Stimulated activated CD4-positive, alpha-beta T cell treated with anti-CD3 and anti-CD28 coated beads, Interleukin-4, amount 100 ng/mL, for 1 hour (primary cell): ENCODE measurements at places on chromosomes 2 and 18.

- DNase-seq = no peak
Measured at GRCh38 chr18:37392648-37393047, 172.9 kb downstream of the CELF4 start.

GRCh38 chr2:96756788-96757476 lies 3.8 kb upstream of the CNNM4 start:
- no peak for DNase-seq

DNA sequence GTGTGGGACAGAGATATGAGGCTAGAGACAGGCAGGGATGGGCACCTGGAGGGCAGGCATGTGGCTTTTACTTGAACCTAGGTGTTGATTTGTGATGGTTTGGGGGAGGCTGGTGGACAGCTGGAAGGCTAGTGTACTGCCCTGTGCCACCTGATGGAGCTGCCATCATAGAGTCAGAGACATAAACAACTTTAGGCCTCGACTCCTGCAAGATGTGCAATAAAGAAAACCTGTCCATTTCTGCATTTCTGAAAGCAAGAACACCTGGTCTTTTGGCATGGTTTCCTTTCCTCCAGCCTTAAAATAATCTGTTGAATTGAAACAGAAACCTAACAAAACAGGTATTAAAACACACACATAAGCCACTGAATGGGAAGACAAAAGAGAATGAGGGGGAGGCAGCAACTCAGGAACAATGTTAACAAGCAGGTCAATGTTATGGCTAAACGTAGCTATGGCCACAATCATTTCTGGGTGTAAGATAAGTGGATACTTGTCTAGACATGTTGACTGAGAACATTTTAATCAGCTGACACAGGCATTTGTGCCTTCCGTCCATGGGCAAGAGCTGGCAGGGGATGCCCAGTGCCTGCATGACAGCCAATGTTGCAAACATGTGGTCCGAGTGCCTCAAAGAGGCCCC lies 87.8 kb downstream of the KCTD1 start:
- no peak for DNase-seq

- DNase-seq = no peak
Measured at GRCh38 chr2:70062270-70062669, 25.0 kb upstream of the PCBP1 start.

DNA sequence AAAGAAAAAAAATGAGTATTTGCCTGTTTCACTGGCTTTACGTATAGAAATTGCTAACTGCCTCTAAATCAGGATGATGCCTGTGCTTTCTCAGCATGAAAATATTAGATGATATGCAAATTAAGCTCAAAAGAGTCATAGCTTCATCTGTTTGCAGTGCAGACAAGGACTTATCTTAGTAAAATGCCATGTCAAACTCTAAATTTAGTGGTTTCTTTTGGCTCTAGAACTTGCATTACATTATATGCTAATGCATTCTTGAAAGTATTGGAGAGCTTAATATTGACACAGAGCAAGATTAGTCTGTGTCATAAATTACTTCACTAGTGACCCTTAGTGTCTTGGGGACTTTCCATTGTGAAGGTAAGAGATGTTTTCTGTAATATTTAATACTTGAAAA lies 1109.1 kb upstream of the NRXN1 start:
- no peak for DNase-seq

- no peak for DNase-seq
Measured at GRCh38 chr2:76812156-76812555, 710.0 kb downstream of the LRRTM4 start.

DNA sequence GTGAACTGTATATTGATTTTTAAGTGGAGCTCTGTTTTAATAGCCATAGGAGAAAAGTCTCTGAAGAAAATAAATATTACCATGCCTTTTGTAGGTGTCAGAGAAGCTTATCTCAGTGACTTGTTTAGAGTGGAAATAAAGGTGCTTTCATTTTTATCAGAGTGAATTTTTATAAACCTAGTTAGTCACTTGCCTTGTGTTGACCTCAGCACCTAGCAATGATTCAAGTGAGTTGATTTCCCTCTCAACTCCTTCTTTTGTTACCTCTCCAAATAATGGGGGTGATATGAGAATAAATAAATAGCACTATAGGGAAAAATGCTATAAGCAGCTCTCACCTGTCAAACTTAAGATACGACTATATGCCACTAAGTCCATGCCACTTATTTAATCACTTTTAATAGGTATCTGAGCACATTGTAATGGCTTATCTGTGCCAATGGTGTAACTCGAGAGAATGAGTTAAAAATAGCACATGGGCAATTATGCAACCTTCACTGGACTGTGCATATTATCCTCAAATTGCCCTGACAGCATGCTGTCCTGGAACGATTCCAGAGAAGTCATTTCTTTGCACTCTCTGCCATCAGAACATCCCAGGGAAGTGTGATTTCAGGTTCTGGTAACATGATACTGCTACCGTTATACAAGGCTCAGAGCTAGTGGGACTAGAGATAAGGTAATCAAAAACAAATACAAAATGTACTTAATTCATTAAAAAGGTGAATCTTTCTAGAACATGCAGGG lies 290.8 kb downstream of the CCDC85A start:
- DNase-seq = no peak

- DNase-seq = no peak
Measured at GRCh38 chr2:16434393-16434792, 231.2 kb downstream of the CYRIA start.

DNA sequence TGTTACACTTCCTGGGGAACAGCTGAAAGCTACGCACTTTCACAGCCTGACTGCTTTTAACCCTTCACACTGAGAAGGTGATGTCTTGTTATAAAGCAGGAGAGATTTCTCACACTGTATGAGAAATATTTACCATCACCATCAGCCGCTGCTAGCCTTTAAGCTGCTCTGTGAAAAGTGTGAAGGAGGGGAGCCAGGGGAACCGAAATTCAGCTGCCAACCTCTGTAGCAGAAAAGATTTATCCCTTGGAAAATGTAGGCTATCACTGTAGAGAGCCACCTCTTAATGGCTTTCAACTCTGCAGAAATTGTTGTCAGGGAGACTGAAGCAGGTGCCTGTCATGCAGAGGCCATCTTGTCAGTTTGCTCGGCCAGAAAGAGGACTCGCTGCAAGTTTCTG lies 145.3 kb downstream of the SP3 start:
- no peak for DNase-seq

DNA sequence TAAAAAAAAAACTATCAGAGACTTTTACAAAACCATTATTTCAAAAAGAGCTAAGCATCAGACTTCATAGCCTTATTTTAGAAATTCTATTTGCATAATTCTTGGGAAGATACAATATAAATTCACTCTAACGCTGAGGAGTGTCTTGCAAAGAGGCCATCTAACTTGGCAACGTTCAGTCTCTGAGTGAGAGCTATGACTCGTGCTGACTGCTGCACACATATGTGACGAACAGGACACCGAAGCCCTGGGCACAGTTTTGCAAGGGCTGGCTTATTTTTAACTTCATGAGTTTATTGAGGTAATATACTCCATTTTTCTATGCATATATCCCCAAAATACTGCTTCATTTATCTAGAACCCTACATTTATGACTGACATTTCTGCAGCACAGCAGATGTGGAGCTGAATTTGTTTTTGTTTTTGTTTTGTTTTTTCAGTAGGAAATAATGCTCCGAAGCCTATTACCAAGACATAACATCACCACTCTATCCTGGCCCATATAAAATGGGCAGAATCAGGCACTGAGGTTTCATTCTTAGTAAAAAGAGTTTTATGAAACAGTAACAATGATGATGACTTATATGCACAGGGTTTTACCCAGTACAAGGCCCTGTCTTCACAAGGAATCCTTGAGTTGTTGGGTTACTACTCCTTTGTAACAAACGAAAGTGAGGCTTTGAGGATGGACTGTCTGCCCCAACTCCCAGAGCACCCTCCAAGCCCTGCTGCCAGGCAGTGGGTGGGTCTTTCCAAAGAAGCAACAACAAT lies 68.3 kb downstream of the CRACDL start:
- DNase-seq = no peak

DNA sequence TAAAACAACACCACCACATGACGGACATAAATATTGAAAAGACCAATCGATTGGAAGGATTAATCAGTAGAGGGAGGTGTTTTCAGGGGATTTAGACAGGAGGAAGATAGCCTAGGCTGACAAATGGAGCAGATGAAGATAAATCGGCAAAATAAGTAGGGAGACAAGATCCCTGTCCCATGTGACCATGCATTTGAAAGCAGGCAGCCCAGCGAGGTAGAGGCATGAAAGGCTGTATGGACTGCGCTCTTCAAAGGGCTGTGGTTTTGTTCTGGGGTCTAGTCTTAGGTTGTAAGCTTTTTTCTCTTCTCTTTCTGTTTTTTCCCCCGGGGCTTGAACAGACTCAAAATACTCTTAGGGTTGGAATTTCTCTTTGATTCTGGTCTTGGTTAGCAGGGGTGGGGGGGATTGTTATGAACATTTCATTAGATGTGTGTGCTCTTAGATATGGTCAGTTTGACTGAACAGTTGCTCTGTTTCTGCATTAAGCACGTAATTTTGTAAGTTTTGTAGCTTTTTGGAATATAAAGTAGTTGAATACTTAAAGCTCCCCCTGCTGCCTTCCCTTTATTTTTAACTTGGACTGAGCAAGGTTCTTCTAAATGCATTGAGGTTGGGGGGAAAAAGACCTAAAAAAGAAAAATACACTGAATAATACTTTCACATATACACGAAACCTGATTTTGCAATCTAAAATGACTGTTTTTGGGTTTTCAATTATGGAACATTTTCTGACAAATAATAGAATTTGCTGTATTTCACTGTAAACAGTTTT lies 32.2 kb downstream of the ZNF532 start:
- DNase-seq = no peak

DNA sequence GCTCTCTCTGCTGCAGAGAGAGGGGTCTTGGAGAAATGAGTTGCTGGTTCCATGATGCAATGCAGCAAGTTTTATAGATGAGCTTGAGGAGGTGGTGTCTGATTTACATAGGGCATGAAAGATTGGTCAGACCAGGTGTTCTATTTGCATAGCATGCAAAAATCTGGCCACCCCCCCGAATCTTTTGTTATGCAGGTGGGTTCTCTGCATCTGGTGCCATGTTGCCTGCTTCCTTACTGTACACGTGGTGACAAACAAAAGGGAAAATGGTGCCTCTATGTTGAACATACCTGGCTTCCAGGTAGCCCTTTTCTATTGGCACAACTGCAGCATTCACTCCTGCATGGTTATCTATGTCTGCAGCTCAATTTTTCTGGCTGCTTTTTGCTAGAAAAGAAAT lies 169.4 kb downstream of the GALNT1 start:
- no peak for DNase-seq

DNA sequence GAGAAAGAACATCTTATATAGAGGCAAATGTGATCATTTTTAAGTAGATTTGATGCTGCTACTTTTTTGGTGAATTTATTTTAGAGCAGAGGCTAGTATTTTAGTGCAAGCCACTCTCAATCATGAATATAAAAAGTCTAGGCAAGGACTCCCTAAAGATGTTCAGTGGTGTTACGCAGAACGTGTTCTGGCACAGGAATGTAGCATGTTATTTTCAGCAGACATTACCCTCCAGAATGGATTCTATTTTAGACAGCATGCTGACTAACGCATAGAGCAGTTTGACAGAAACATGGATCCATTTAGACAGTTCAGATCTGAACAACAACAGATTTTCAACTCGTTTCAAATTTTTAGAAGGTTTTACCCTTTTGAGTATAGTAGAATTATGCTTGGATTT lies 54.1 kb downstream of the DSC3 start:
- DNase-seq = no peak

- DNase-seq = no peak
Measured at GRCh38 chr18:29080946-29081345, 904.0 kb upstream of the CDH2 start.

- no peak for DNase-seq
Measured at GRCh38 chr2:190158798-190159434, 96.4 kb upstream of the MSTN start.

DNA sequence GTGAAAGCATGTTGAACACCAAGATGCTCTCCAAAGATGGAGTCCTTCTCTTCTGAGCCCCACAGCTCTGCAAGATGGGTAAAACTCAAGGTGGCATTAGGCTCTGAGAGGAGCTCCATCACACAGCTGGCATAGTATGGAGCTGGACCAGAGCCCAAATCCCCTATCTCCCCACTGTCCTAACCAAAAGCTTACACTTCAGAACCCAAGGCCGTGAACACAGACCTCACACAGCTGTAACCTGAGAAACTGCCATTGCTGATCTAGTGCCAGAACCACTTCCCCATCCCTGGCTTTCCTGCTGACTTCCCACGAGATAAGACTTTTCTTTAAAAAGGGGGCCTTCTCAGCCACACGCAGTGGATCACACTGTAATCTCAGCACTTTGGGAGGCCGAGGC lies 25.0 kb downstream of the TTC32 start:
- DNase-seq = no peak

GRCh38 chr2:5691985-5692529 lies at the start of gene SOX11:
SOX11 (plus strand) TSS chr2:5692384; CDS start chr2:5692722, 338 bp downstream.
- DNase-seq = no peak

GRCh38 chr18:67421651-67422050 lies 94.9 kb downstream of the DSEL start:
- DNase-seq = no peak

DNA sequence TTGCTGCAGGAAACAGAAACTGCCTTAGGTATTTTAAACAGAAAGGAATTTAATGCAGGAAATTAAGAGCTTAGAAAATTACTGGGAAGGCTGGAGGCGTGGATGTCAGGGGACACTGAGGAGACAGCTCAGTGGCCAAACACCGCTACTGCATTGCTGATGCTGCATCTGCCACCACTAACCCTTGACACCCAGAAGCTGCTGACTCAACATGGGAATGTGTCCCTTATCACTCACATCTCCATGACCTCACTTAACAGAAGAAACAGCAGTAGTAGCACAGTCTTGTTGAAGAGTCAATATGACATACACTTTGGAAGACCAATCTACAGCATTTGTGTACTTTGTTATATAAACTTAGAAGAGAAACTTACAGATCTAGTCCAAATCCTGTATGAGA lies 906.1 kb downstream of the SLC4A3 start:
- no peak for DNase-seq

- DNase-seq = no peak
Measured at GRCh38 chr2:165239230-165239629, at the start of gene SCN2A. SCN2A (plus strand) TSS chr2:165239414; CDS start chr2:165295824, 56,410 bp downstream.

DNA sequence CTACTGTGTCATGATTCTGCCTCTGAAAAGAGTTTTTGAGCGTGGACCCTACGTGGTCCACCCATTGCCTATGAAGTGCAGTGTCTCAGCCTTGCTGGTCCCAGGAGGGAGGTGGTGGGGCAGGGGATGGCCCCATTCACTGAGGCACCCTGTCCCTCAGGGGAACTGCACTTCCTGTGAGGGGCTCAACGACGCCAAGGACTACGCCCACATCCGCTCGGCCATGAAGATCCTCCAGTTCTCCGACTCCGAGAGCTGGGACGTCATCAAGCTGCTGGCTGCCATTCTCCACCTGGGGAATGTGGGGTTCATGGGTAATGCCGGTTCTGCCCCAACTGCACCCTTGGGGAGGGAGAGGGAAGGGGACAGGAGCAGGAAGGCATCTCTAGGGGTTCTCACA lies 42.5 kb downstream of the MYO7B start:
- DNase-seq = no peak

- DNase-seq = no peak
Measured at GRCh38 chr2:20478961-20479360, 32.1 kb downstream of the RHOB start.

- DNase-seq = no peak
Measured at GRCh38 chr18:13580991-13581390, 145.4 kb downstream of the FAM210A start.

- DNase-seq = no peak
Measured at GRCh38 chr2:124983595-124983994, 958.5 kb downstream of the CNTNAP5 start.
